Left lung (tissue), 14 donors: ENCODE measurements at places on chromosomes 6 and 20.

DNA sequence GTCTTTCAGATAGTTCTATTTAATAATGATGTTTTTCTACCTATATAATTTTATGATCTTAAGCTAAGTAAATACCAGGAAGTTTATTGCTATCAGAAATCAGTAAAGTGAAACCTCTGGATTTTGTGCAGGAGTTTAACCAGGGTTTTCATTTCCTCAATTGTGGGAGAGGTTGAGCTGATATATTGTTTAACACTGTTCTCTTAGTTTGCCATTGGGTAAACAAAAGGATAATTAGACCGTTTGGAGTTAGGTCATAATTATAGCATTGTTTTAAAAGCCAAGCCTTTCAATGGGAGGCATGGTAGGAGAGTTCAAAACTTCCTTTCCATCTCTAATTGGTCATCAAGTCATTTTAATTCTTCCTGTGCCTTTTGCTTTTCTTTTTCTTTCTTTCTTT, 58.7 kb downstream of the STXBP5 start:
- no peak for DNase-seq

DNA sequence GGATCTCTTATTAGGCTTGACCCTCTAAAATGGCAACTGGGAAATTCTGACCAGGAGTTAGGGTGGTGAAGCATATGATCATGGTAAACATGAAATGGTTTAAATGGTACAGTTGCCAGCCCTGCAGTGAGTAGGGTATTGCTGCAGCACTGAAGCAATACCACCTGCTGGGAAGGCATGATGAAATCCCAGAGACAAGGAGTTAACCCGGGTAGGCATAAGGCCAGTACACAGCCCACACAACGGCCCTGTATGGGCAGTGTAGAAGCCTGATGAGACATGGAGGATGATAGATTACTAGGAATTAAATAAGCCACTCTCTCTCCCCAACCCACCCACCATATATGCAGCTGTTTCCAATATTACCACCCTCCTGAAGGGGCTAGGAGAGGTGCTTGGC, 197.4 kb upstream of the MOCS1 start:
- DNase-seq, result no peak

- DNase-seq, result no peak
Measured at GRCh38 chr6:111171577-111172400, 84.5 kb downstream of the SLC16A10 start.

DNA sequence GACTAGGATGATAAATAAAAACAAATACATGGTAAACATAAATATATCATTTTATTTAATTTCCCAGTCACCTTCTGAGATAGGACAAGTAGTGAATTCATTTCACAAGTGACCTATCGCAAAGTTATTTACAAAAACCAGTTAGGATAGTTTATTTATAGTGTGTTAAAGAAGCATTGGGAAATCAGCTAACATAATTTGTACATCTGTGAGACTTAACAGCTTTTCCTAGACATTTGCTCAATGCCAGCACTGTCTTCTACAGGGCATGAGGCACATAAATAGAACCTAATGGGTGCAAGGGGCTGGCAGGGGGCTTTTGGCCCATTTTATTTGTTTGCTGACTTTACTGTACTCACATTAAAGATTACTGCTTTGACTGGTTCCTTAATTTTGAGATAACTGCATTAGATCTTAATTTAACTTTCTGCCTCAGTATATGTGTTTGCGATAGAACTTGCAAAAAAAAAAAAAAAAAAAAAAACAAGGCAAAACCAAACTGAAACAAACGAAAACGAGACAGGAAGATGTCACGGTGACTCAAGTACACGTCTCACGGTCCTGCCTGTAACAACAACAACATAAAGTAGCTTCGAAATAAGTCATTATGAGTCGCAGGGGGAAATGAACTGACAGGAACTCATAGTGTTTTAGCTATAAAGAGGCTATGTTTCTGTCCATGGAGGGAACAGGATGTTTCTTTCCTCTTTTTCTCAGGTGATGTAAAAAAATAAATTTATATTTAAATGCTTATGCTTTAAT, 133.7 kb upstream of the GMDS start:
- no peak for DNase-seq

DNA sequence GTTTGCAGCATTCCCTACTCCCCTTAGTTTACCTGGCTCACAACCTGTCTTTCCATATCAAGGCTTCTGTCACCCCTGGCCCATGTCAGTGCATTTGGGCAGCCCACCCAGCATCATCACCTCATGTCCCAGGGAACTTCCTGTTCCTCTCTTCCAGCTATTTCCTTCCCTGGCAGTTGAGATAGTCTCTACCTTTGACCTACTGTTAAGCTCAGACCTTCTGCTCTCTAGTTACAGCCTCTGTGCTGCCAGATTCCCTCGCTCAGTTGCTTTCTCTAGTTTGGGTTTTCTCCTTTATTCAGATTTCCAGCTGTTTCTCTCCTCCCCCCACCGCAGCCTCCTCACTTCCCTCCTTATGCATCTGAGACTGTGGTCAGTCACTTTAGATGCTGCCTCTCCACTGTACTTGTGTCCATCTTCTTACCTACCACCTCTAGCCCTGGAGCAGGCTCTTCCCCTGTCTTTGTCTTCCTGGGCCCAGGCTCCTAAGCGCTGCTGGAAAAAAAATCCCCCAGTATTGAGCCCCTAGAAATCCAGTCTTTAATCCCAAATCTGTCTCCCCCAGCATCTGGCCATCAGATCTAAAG, 16.3 kb downstream of the PTPN1 start:
- no peak for DNase-seq

DNA sequence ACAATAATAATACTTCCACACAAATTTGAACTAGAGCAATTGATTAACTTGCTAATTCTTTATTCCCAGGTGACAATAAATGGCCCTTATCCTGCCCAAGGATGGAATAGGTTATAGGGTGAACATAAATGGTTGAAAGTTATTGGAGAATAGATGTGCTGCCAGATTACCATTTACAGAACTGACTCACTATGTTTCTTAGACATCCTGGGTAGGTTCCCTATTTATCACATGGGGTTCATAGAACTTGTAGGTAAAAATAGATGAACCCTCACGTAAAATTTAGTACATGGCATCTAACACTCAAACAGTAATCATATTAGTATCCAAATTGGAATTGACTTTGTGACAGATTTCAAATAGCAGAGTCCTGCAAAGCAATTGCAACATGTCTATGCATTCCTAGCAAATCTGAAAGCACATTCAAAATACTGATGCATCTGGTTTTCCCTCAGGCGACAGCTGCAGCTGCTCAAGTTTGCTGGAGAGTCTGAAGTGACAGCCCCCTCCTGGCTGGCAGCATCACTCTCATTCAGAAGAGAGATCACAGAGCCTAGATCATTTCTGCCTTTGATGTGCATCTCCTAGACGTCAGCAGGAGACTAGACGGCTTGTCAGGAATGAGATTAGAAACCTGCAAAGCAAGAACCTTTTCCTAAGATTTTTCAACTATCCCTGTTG, 80.2 kb upstream of the RNF217 start:
- DNase-seq, result no peak

DNA sequence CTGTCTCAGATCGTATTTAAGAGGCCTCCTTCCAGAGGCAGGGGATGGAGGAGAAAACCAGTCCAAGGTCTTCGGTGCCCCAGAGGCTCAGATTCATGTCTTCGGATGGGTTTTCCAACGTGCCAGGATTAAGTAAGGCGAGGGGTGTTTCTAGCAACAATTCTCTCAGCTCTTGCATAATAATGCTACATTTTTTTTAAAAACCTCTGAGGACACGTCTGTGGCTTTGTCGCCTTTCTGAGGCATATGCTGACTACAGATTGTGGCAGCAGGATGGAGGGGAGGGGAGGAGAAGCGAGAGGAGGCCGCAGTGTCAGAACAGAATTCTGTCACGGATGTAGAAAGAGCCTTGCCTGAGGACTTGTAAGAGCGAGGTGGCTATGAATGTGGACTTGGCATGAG, 17.7 kb upstream of the CCDC167 start:
- no peak for DNase-seq

DNA sequence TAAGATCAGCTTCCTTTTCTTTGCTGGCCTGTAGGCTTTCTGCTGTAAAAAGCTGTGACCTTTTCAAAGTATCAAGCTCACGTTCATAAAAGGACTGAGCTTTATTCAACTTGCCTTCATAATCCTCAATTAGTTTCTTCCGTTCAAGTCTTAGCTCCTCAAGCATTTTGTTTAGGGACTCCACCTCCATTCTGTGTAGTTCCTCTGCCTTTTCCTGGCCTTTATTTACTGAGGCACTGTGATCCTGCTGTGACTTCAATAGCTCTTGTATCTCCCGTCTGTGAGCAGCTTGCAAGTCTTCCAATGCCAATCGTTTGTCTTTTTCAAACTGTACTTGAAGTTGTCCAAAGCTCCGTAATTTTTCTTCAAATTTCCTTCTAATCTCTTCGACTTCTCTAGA, 54.4 kb downstream of the FAM184A start:
- DNase-seq, result no peak

DNA sequence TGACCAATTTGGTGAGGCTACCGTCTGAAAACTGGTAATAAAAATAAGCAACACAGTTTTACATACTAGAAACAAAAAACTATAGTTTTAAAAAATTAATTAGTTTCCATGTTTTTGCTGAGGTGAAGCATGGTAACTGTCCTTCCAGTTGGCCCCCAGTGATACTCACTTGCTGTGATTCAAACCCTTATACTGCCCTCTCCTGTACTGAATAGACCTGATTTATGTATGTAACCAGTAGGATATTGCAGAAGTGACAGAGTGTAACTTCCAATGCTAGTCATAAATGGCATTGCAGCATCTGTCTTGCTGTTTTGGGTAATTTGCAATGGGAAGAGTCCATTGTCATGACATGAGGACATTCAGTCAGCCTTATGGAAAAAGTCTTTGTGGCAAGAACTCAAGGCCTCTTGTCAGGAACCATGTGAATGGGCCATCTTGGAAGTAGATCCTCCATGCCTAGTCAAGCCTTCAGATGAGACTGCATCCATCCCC, 8.9 kb upstream of the CHD6 start:
- DNase-seq, result no peak

DNA sequence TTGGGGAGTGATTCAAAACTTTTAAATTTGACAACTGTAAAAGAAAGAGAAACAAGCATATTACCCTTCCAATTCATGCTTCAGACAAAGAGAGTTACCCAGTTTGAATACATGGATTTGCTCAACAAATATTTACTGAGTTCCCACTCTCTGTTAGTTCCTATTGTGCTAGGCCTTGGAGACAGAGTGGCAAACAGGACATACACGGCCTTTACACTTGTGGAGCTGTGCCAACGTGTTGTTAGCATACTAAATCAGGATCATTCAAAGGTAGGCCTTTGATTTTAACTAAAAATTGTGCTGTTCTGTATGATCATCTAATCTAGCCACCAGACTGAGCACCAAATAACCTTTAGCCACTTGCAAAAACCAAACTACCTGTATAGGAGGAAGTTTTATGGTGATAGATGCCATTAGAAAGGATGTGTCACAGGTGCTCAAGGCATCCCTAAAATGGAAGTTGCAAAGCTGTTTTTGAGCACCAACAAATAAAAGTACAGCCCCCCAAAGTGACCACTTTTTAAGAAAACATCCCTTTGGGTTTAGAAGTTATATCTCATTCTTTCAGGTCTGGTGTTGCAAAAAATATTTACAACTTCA, 84.5 kb downstream of the CHD6 start:
- DNase-seq, result no peak

GRCh38 chr20:63854069-63854765, 7.1 kb upstream of the ABHD16B start:
- DNase-seq, result no peak

- no peak for DNase-seq
Measured at GRCh38 chr6:110950440-110950839, 8.1 kb upstream of the GTF3C6 start.

- no peak for DNase-seq
Measured at GRCh38 chr6:35624341-35625070, 64.2 kb downstream of the FKBP5 start.

DNA sequence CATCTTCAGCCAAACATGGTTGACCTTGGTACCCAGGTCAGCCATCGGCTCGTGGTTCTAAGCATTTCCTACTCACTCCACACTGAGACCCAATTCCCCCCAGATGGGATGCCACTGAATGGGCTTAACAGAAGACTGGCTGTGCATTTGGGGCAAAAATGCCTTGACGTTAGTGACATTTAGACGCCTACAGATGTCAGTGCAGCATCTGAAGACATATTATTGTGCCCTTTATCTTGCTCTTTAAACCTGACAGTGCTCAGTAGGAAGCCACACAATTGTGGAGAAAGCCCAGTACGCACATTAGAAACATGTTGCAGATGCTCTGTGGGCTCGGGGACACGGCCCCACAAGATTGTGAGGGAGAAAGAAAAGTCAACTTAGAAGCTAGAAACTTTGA, 414.7 kb downstream of the PTPRT start:
- no peak for DNase-seq

- no peak for DNase-seq
Measured at GRCh38 chr6:2576499-2576898, 174.2 kb downstream of the MYLK4 start.

DNA sequence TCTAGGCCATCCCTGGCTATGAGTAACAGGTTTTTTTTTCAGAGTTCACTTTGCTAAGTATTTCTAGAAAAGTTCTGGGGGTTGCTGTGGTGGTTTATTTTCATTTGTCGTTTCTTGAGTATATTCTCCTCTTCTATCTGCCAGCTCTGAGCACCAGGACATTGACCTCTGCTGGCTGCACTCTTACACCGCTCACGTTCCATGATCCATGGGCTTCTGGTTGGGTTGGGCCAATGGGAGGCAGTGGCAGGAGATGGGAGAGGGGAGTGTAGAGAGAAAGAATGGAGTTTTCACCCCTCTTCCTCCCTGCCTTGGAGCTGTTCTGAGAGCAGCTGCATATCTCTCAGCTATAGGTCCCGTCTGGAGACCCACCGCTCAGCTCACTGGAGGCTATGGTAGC, 161.0 kb upstream of the ATXN1 start:
- DNase-seq, result no peak

DNA sequence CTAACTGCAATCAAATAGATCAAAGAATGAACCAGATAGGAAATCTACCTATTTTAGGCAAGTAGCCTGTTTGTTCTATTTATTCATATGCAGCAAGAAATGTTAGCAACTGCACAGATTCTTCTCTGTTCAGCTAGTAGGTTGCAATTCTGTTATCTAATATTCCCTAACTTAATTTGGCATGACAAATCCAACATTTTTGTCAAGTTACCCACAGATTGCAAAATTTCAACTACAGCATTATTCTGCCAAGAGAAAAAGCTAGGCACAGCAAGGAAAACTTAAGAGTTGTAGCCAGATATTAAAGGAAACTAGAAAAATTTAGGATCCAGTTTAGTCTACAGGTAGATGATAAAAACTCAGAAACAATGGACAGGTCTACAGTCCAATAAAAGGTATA, 104.4 kb upstream of the SYNCRIP start:
- DNase-seq, result no peak

- no peak for DNase-seq
Measured at GRCh38 chr20:43716757-43717615, 9.8 kb downstream of the GTSF1L start.
